Fibroblast of pulmonary artery (primary cell): ENCODE measurements at places on chromosomes 4 and X.
A peak's percentile ranks its signal among the peaks of the same experiment; 100 is the strongest.

GRCh38 chr4:40910706-40911105, 161.0 kb downstream of the NSUN7 start:
- peak; percentile 54 for DNase-seq

DNA sequence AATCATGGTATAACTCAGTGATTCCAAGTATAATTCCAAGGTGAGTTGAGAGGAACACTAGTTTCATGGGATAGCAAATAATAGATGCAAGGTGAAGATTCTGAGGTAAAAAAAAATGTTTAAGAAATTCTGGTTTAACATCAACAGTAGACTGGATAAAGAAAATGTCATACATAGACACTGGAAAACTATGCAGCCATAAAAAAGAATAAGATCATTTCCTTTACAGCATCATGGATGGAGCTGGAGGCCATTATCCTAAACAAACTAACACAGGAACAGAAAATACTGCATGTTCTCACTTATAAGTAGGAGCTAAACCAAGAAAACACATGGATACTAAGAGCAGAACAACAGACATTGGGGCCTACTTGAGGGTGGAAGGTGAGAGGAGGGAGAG, 54.6 kb upstream of the LEF1 start:
- DNase-seq = no peak

GRCh38 chr4:94304365-94304971, 38.2 kb downstream of the HPGDS start:
- DNase-seq = peak; percentile 73

GRCh38 chrX:111585337-111585736, 73.9 kb downstream of the SERTM2 start:
- DNase-seq = no peak

DNA sequence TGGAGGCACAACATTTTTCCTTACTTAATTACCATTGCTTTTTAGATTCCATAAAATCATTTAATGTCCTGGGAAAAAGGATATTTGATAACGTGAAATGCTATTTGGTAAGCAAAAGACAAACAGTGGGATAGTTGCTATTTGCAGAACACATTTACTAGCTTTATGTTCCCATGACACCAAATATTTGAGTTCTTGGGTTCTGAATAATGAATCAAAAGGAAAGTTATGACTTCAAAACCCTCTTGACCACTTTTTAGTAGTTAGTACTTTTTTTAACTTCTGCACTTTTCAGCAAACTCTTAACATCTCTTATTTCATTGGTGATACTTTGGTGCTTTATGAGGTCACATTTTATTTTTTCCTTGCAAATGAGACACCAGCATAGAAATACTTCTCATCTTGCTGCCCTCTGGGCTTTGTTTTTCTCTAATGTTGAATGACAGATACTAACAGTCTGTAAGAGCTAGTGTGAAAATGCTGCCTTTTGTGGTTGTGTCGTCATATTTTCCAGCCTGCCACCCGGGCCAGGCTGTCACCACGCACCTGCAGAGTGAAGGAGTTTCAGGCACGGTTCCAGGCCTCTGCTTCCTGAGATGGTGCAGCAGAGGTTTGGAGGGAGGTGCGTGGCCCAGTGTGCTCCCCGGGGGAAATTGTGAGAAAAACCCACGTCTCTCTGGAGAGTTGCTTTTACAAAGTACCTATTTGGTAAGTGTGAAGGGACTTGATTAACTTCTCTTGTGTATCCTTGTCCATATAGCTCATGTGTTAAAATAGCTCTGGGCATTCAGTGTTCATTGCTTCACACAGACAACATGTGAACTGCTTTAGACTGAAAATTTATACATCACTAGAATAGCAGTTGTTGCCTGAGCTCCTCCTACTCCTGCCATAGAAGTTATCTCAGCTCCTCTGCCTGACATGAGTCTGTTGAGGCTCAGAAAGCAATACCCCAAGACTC, 34.7 kb downstream of the MSL3 start:
- DNase-seq = no peak

DNA sequence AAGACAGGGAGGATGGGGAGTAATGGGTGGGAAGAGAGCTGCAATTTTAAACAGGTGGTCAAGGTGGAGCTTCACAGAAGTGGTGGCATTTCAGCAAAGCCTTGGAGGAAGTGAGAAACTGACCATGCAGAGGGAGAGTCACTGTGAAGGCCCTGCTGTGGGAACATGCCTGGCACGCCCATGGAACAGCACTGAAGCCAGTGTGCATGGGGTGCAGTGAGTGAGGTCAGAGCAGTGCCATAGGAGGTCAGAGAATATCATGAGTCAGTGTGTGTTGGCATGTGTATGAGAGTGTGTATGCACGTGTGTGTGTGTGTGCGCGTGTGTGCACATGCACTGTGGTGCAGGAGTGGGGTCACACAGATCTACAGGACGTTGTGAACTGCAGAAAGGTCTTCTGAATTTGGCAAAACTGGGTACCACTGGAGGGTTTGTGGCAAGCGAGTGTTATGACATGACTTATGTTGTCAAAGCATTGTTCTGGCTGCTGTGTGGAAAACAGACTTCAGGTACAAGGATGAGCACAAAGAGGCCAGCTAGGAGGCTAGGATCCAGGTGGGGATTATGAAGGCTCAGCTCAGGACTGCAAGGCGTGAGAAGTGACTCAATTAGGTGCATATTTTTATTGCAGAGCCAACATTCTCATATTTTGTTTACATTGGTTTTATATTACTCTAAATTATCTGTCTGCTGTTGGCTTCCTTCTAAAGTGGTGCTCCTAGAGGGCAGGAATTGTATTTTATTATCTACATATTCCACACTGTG, 34.0 kb downstream of the ZNF827 start:
- DNase-seq = no peak

DNA sequence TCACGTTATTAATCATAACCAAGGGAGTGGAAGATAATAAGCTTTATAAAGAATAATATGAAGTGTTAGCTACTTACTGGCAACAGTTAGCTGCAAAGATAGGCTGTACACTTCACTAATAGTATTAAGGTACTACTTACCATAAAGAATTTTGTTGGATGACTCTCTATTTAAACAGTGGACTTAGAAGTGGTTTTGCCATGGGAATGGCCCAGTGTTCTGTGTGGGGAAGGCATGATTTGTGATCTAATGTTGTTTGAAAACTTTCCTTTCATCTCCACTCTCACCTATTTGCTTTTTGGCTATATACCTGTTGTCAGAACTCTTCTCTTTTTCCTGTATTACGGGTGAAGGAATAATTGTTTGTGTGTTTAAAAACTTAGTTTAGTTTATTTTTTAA, 23.0 kb downstream of the FHDC1 start:
- DNase-seq = no peak

GRCh38 chr4:2744576-2745270, 11.4 kb downstream of the TNIP2 start:
- DNase-seq = no peak

DNA sequence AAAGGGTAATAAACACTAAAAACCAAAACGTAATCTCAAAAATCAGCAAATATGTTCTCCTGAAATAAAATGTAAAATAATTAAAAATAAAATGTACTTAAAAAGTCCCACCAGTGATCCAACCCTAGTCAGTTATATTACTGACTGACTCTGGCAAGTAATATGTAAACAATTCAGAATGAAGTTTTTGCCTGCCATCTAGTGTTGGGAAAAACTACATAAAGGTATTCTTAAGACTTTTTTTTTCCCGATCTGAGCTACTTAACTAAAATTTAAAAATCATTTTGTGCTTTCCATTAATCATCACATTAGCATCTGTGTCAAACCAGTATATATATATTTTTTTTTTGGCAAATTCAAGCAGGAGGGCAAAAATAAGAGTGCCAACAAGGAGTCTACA, 24.0 kb downstream of the RCHY1 start:
- DNase-seq = peak; percentile 60

DNA sequence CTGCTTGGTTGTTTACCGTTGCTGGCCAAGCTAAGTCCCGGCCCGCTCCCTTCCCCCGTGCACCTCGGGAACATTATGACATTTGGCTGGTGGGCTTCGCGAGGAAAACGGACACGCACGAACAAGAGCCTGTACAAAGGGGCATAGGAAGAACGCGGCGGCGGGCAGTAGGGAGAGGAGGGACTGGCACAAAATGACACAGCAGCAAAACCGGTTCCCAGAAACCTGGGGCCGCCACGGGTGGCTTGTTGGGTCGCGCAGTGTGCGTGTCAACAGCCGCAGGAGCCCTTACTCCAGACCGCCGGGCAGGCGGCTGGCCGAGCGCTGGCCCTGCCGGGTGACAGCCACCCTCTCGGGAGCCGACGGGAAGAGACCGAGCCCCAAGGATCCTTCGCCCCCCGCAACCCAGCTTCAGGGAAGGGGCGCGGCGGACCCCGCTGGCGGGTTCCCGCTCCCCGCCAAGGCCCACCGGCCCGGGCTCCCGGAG, 1.6 kb upstream of the LIN54 start:
- DNase-seq = no peak

DNA sequence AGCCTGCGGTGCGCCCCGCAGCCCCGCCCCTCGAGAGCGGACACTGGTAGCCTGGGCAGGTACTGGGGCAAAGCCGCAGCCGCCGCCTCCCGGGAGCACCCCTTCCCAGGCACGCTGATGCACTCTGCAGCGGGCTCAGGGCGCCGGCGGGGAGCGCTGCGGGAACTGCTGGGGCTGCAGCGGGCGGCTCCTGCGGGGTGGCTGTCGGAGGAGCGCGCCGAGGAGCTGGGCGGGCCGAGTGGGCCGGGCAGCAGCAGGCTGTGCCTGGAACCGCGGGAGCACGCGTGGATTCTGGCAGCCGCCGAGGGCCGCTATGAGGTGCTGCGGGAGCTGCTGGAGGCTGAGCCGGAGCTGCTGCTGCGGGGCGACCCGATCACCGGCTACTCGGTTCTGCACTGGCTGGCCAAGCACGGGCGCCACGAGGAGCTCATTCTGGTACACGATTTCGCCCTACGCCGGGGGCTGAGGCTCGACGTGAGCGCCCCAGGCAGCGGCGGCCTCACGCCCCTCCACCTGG, 401 bp downstream of the SOWAHD start:
- DNase-seq = no peak

DNA sequence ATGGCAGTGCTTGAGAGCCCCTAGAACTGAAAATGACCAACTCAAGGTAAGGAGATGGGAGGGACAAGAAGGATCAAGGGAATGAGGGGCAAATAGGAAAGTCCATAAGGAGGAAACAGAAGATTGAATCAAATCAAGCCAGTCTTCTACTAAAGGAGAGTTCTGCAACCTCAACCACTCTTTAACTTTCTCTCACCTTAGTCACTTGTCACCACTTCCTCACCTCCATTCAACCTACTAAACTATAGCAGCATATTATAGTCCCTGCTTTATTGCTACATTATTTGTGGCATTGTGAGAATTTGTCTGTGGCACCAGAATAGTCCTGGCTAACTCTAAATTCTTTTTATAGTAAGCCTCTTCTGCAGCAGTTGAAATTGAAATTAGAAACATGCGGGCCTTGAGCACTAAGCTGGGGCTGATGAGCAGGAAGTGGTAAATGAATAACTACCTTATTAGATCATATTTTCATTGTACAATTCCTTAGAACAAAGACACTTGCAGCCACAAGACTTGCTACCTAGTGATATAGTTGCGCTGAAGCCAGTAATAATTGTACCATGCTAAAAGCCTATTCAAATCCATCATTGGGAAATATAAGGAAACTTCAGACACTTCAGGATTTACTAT, 336.9 kb downstream of the ZNF674 start:
- peak; percentile 3 for DNase-seq

DNA sequence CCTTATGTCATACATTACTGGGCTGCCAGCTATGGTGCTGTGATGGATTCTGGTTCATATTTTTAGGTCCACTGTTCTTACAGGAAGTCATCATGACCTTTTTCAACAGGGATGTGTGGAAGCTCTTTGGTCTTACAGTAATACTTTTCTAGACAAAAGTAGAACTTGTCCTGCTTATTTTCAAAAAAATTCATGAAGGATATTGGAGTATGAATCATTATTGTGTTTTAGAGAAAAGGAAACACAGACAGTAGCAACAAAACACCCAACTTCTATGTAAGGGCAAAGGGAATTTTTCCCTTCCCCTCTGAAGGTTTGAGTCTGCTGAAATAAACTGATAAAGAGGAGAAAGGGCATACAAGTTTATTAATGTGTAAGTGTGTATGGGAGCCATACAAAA, 54.7 kb upstream of the FAM9C start:
- DNase-seq = peak; percentile 50

DNA sequence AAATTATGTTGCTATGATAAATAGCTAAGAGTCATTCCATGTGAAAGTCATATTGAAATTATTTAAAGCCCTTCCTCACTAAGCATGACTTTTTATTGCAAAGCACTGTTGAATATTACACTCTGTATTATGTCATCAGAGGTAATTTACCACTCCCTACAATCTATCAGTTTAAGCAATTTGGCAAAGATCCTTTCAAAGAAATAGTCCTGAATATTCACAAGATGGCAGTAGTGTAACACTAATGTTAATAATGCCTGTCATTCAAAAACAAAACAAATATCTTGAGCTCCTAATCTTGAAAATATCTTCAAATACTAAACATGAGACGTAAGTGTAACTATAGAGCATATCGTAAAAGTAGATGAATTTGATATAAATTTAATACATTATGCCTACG, 208.6 kb upstream of the TECRL start:
- no peak for DNase-seq

- no peak for DNase-seq
These were observed 1095.2 kb upstream of the POU3F4 start for GRCh38 chrX:82412858-82413257.

- no peak for DNase-seq
These were observed at the start of gene PLXNA3 for GRCh38 chrX:154458116-154458953. Gene PLXNA3 (plus strand): TSS chrX:154458281. CDS start chrX:154460184, 1,903 bp downstream.

- DNase-seq = no peak
These were observed 8.1 kb upstream of the CYTL1 start for GRCh38 chr4:5027346-5027745.

GRCh38 chr4:76732246-76732645, 165.7 kb downstream of the SOWAHB start:
- no peak for DNase-seq

- DNase-seq = no peak
These were observed 145.0 kb upstream of the AADAT start for GRCh38 chr4:170234800-170235199.

DNA sequence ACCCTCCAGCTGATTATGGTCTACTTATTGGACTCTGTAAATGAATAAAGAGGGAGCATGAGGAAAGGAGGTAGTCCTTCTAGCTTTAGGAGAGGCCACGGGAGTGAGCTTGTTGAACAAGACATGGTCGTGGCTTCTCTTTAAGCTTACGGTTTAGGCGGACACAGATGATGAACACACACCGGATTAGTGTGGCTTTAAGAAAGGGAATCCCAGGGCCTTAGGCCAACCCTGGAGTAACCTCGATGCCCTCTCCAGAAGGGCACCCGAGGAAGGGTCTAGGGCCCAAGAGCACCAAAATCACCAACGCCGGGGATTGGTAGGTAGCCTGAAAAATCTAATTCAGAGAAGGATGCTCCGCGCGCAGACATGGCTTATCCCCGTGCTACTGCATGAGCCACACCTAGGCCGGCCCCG, 39.4 kb downstream of the ERVMER34-1 start:
- DNase-seq = no peak
